LoVo (cell line): ENCODE measurements at places on chromosomes 7 and 10.

DNA sequence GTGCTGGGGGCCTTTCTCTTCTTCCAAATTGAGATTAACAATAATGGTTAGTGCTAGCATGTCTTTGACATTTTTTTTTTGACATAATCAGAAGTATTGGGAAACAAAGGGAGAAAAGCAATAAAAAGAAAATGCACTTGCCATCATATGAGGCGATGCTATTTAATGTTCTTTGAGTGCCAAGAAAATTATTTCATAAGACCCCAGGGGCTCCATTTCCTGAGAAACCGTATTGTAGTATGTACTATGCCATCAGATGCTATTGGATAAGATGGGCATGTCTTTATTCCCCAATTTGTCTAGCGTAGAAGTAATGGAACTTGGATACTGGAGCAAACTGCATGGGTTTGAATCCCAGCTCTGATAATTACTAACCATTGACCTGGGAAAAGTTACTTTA is 408.9 kb downstream of the ADRA2A start:
- no peak for DNase-seq

- no peak for DNase-seq
These were observed 16.3 kb downstream of the SGMS1 start for GRCh38 chr10:50607356-50607925.

DNA sequence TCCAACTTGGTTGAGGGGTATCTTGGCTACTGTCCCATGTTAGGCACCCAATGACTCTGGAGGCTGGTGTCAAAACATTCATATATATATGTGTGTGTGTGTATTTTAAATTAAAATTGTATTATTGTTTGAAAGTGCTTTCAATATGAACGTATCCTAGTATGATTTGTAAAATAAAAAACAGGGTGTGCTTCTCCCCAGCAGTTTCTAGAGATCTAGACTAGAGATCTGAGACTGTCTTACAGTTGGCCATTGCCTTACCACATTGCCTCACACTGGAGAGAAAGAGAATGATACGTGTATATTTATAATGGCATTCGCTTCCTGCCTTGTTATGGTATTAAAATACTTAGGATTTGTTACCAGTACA is 1.2 kb downstream of the BAG3 start:
- peak; percentile 63 for DNase-seq

- no peak for DNase-seq
These were observed 82.0 kb upstream of the JCAD start for GRCh38 chr10:30141423-30141822.

- DNase-seq, result no peak
These were observed 81.0 kb upstream of the PRSS58 start for GRCh38 chr7:142338633-142339501.

GRCh38 chr7:69763513-69763912 is 165.2 kb downstream of the AUTS2 start:
- no peak for DNase-seq

DNA sequence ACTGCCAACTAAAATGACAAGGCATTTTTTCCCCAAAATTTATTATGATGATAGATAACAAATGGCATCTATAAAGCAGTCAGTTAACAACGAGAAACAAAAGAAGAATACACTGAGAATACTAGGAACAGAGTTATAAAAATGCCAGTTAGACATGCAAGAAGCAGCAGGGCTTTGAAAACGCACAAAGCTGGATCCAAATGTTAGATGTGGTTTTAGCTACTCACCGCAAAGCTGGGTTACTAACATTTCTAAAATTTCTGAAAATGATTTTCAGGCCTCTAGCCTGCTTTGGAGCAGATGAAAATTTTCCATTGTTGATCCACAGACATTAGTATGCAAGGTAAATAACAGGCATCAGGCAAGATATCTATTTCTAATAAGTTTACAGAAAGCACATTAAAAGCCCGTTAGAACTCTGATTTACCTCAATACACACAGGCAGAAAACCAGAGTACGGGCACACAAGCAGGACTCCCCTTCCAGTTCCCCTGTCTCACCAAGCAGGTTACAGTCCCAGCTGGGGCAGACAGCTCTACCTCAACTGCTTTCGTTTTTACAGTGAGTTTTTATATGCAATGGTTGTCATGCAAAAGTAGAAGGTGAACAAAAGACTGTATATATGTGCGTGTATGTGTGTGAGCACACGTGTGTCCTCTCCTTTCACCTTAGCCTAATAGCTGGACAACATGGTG is 37.9 kb downstream of the GLI3 start:
- peak; percentile 57 for DNase-seq

- peak; percentile 7 for DNase-seq
These were observed 59.5 kb upstream of the TM9SF3 start for GRCh38 chr10:96646301-96646700.

- peak; percentile 18 for DNase-seq
These were observed 12.7 kb downstream of the FBXW4 start for GRCh38 chr10:101682172-101682825.

- no peak for DNase-seq
These were observed 157.9 kb upstream of the CSTF2T start for GRCh38 chr10:51857305-51857704.

DNA sequence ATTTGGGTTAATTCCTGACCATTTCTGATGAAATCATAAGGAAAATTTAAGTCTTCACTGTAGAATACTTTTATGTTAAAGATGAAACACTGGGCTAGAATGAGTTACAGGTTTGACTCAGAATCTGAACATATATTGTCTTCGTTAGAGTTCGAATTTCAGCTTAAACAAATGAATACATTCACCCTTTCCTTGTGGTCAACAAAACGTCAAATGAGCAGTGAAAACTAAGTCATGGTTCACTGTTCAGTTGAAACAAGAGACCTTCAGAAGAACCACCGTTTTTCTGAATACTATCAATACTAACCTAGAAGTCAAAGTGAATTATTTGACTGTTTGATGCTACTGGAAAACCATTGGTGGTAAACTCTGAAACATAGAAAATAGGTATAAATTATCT is 235.2 kb upstream of the ZWINT start:
- DNase-seq, result no peak

- DNase-seq, result no peak
These were observed 140.6 kb downstream of the ALOX5 start for GRCh38 chr10:45514291-45515270.

GRCh38 chr10:129063877-129064276 is 403.2 kb upstream of the MGMT start:
- no peak for DNase-seq

- no peak for DNase-seq
These were observed 14.9 kb downstream of the ZC3HAV1 start for GRCh38 chr7:139094596-139094995.

DNA sequence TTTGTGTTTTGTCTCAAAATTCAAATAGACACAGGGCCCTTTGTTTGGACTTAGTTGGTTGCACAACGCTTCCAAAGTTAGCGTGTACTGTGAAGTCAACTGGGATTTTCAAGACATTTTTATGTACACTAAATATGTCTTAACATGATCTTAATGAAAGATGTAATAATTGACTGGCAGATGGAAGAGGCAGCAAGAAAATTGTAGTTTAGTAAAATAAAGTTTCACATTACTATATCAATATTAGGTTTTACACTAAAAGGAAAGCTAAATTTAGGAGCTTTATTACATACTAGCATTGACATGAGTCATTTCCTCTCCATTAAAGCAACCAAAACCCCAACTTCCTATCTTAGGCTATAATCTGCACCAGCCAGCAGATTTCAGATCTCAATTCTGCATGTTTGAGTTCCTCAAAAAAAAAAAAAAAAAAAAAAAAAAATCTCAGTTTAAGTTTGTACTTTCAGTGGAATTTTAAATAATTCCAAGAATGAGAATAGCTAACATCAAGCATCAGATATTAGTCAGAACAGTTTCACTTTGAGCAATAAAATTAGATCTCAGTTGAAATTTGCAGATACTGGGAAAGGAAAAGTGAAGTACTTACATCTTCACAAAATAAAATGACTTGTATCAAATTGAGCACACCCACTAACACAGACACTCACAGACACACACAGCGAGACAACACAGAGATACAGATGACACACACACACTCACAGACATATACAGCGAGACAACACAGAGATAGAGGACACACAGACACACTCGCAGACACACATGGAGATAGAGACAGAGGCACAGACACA is 346.6 kb upstream of the KLF6 start:
- DNase-seq, result peak; percentile 59

DNA sequence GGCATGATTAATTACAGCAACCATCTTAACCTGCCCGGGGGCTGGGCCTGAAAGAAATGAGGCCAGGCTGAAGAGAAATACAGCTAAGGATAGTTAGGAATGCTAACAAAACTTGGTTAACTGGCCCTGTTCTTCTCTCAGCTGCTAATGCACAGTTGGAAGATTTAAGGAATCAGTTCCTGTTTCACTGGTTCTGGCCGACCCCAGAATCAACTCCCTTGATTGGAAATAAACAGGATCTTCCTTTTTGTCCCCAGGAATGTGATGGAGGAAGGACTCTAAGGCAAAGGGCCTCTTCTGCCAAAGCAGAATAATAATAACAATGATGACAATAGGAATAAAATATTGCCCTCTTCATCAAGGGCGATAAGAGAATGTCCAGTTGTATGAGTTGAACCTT is 3.5 kb upstream of the LRMDA start:
- DNase-seq, result no peak

GRCh38 chr10:20088061-20088701 is 271.9 kb downstream of the PLXDC2 start:
- DNase-seq, result no peak

DNA sequence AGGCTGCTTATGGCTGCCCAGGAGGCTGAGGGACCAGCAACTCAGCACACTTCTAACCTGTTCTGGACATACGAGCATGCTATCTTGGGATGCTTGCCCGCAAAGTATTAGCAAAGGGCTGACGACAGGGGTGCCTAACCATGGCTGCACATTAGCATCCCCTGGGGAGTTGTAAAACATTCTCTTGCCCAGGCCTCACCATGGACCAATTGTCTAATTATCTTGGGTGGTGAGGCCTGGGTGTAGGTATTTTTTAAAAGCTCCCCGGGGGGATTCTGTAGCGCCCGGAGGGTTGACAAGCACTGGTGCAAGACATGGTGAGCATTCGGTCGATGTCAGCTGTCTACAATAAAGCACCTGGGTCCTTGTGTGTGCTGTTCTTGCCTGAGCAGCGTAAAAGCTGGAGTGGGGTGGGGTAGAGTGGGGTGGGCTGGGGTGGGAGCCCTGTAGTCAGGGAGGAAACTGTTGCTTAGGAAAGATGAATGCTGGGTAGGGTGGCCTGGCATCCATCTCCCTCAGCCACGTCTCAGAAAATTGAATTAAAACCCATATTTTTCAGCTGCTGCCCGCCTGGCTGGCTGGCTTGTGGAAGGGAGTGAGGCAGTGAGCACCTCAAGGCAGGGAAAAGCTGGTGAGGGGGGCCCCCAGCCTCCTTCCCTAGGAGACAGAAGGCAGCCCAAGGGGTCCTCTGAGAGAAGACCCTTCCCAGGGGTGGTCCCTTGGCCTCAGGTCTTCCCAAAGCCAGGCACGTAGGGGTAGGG is 2.9 kb upstream of the ADCYAP1R1 start:
- no peak for DNase-seq

DNA sequence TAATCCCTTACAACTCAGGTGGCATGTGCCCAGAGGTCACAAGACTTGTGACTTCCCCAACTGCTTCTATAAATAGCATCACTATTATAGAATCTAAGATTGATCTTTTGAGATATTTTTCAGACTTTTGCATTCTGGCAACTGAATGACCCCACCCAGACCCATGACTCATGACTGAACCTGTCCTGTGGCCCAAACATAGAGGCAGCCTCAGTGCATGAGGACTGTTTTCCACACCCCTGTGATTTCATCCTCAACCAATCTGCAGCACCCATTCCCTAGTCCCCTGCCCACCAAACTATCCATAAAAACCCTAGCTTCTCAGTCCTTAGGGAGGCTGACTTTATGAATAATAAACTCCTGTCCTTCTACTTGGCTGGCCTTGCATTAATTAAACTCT is 84.5 kb downstream of the MICU1 start:
- no peak for DNase-seq

- peak; percentile 54 for DNase-seq
These were observed 829.0 kb downstream of the TNS3 start for GRCh38 chr7:46752881-46753366.

- no peak for DNase-seq
These were observed 4.1 kb upstream of the FUOM start for GRCh38 chr10:133361773-133362441.

DNA sequence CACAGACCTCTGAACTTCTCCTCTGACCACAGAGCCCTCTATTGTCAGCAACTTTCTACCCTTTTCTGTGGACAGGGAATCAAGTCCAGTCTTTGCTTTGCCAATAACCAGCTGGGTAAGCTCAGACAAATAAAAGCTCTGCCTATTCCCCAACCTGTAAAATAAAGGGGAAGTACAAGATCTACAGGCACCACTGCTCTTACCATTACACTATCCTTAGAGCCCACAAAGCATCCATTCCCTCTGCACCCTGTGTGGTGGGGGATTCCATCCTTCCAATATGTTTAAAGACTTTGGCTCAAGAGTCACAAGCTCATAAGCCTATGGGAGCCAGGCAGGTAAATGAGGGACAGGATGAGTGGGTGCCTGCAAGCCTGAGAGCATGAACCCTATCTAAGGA is 88.2 kb downstream of the PARD3 start:
- DNase-seq, result no peak

DNA sequence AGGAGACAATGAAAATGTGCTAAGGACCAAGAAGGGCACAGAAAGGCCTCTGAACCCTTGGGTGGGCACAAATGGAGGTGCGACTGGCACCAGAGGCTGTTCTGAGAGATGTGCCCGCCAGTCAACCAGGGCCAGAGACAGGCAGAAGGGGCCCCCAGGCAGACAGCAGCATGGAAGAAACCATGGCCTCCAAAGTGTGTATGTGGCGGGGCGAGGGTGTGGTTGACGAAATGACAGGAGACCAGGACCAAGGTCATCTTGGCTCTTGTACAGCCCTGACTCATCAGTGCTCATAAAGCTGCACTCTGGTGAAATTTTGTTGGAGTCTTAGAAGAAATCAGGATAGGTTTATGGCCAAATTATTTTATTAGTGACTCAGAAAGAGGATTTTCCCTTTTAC is 4.0 kb upstream of the MRPS24 start:
- peak; percentile 90 for DNase-seq

DNA sequence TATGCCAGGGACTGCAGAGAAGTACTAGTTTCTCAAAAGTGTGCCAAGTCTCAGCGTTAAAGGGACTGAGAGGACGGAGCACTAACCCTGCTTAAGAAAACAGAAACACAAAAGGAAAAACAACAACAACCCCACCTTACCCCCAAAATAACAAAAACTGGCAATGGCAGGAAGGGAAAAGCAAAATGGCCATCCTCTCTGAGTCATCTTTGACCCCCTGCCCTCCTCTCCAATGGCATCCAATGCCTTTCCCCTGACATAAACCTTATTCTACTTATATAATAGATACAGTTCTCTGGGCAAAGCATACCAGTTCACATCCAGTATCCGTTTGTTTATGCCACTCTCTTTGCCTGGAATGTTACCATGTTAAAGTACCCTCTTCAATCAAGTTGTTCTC is 1.6 kb downstream of the POLR1F start:
- no peak for DNase-seq
